Hematopoietic multipotent progenitor cell treated with erythropoietin and hydrocortisone succinate and interleukin-3 and kit ligand, for 15 days (in vitro differentiated cells): ENCODE measurements at places on chromosomes 1 and 21.

DNA sequence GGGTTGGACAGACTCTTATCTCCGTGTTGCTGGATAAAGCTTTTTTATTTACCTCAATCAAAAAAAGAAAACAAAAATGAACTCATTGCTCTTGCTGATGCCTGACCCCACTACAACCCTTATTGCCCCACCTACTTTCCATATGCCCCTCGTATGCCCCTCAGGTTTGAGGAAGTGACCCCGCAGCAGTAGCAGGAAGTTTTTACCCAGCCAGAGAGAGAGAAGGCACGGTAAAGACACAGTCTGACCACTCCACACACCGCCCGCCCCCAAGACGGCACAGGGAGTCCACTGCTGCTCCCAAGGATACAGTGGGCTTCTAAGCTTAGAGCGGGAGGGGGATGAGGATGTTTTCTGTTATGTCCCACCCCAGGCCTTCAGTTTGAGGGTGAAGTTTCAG lies 9.8 kb downstream of the PLEKHO1 start:
- no peak for DNase-seq

DNA sequence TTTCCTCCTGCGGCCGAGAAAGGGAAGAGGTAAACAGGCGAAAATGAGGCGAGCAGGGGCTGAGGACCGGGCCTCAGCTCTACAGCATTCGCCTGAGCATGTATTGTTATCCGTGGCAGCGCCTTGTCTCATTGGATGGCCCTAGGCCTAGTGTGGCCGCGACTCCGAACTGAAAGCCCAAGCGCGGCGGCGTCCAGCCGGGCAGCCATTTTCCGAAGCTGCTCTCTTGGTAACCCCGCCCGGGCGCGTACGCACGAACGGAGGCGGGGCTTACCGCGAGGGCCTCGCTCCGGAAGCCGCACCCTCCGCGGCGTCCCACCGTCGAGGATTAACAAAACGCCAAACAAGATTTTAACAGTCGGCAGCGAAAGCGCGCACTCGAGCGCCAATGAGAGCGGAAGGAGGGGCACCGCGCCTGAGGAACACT lies 797 bp upstream of the USP1 start:
- no peak for DNase-seq

DNA sequence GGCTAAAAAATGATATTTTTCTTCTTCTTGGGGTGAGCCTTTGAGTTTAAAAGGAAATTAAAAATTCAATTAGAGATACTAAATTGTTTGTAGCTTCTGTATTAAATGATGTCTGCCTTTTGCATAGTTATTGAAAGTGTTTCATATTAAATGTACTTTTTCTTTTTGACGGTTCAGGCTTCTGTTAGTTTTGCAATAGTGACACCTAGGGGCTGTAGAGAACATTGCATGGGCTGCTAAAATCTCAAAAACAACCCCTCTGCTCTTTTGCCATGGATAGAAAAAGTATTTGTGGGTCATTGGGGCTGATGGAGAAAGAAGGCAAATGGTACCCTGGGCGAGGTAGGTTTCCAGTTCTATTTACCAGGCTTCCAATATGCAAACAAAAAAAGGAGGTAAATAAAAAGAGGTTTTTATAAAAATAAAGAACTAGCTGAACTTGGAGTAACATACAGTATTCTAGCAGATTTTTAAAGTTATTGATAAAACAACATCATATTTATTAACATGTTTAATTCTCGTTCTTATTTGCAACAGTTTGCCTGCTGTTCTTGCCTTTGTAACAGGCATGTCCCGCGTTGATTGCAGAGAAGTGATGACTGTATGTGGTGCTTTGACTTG lies 115.4 kb upstream of the HOOK1 start:
- peak; percentile 42 for DNase-seq

GRCh38 chr1:214123061-214123784 lies 135.4 kb downstream of the PROX1 start:
- no peak for DNase-seq

DNA sequence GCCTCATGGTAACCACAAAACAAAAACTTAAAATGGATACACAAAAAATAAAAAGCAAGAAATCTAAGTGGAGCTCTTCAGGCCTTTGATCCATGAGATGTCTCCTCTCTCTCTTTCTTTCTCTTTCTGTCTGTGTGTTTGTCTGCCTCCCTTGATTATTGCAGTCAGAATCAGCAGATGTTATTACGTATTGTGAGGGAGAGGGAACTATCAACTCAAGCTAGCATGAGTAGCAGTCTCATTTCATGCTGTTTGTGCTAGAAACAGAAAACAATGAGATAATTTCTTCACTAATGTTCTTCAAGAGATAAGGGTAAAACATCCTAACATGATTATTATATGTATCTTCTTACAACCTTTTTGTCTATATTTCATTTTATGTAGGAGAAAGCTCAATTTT lies 103.7 kb upstream of the PDC start:
- no peak for DNase-seq

GRCh38 chr1:25871086-25871703 lies 4.3 kb downstream of the PAQR7 start:
- DNase-seq, result no peak

- peak; percentile 83 for DNase-seq
Observed at GRCh38 chr1:44807364-44808062, 362 bp upstream of the DYNLT4 start.

DNA sequence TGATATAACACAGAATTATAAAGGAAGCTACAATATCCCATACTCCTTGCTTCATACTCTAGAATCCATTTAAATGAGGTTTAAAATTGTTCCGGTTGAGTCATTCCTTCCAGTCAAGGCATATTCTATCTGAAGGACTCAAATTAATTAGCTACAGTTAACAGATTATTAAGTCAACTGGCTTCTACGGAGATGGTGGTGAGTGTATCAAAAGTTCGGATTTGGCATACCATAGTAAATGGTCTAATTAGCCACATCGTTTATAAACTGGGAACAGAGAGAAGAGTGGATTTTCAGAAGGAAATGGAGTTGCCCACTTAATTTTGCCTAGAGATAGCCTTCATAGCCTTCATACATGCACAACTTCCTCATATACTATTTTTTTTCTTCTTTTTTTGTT lies 1095.3 kb downstream of the TTLL7 start:
- no peak for DNase-seq

- no peak for DNase-seq
Observed at GRCh38 chr1:98196012-98196411, 275.2 kb upstream of the DPYD start.

DNA sequence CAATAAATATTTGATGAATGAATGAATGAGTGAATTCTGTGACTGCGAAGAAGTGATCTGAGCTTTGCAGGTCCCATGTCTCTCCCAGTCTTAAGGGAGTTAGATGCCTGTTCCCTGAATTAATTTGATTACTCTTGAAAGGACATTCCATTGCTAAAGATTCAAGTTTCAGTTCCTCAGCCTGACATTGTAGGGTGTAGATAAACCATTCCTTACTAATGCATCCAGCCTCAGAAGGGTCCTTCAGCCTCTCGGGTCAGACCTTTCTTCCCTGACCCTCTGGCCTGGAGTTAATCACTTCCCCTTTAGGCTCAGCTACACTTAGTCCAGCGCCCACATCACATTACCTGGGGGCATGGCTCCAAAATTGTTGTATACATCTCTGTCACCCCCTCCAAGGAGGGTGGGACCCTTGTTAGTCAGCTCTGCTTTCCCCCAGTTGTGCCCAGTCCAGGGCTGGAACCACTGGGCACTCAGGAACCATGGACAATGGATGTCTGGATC lies 2.6 kb downstream of the INSRR start:
- DNase-seq, result no peak

DNA sequence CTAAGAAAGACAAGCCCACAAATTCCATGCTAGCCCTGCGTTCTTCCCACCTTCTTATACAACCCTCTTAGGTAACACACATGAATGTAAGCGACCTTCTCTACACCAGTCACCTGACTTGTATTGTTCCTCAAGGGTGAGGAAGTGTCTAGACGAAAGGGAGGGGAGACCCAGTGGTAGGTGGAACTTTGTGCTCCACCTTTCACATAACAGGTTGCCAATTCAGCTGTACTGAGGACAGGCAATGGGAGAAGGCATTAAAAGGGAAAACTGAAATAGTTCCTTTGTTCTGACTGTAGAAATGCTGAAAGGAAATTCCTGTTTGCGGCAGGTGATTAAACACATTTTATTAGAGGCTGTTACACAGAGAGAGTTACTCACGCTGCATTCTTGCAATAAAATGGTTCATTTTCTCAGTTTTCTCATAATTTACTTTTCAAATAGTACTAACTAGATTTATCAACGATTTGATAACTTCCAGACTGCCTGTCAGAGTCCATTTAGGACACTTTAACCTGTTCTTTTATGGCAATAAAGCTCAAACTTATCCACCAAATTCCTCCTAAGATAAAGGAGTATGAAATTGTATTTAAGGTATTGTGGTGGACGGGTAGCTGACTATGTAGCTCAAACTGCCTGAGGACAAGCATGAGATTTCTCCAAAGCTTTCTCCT lies 17.8 kb upstream of the CHRM3 start:
- DNase-seq, result no peak

GRCh38 chr1:183048087-183049085 lies 25.2 kb downstream of the LAMC1 start:
- no peak for DNase-seq
